A549 treated with CpdA at 1 μM for 4 hours (cell line): ENCODE measurements at places on chromosomes 13 and 19. TPM values are rescaled to one million over a fixed set of nuclear protein-coding genes. Genes with fewer than 3 reads are reported as not detected.

Gene ERICH6B
- total RNA-seq, result not detected in 5 replicates

Gene ZNF568
- total RNA-seq, result 0.87 to 1.7 TPM (median 1.2 TPM) in 5 replicates

Gene VSTM2B
- total RNA-seq, result not detected in 5 replicates

Gene RASIP1
- 0.35 to 0.87 TPM (median 0.43 TPM) in 5 replicates for total RNA-seq

Gene C19orf38
- 0.15 to 0.26 TPM (median 0.22 TPM) in 4 of 5 replicates, not detected in the other for total RNA-seq

Gene HNRNPM
- 227 to 297 TPM (median 240 TPM) in 5 replicates for total RNA-seq

Gene BCAM
- total RNA-seq, result 62.9 to 86.9 TPM (median 77.5 TPM) in 5 replicates

Gene ADGRE3
- total RNA-seq, result not detected in 5 replicates

Gene ELSPBP1
- not detected in 5 replicates for total RNA-seq

Gene TRPC4
- total RNA-seq, result 0.08 to 0.18 TPM (median 0.09 TPM) in 3 of 5 replicates, not detected in the others

Gene SIAH3
- total RNA-seq, result not detected in 5 replicates

Gene SIGLEC8
- total RNA-seq, result not detected in 5 replicates
